ENCODE measurements at places on chromosomes 1 and 21.

GRCh38 chr1:205237526-205238484 lies 10.1 kb downstream of the TMCC2 start:
- no peak for DNase-seq

GRCh38 chr1:203089001-203089650 lies 3.3 kb upstream of the MYOG start:
- no peak for DNase-seq

GRCh38 chr1:62689524-62689923 lies 1.3 kb upstream of the DOCK7 start:
- no peak for DNase-seq

DNA sequence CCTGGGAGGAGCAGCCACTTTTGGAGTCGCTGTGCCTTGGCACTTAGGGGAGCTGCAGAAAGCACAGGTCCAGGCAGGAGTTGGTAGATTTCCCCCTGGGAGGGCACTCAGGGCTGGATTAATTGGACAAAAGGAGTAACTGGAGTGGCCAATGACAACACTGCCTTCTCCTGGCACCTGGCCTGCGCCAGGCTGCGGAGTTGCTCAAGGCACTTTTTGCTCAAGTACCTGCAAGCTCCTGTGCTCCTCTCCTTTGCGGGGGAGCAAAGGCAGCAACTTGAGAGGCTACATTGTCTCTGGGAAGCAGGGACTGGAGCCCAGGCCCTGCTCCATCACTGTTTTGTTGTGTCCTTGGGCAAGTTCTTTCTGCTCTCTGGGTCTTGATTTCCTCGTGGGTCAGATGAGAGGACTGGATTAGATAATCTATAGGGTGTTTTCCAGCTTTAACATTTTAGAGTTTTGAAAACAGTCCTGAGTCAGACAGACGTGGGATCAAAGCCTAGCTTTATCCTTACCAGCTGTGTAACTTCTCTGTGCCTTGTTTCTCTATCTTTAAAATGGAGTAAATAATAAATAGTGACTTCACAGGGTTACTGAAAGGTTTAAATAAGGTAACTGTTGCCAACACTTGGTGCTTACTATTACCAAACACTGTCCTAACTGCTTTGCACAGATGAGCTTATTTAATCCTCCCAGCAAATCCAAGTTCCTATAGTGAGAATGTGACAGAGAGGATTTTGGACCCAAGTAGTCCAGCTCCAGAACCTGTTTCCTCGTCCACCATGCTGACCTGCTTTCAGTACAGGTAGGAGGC lies 18.0 kb upstream of the GRHL3 start:
- DNase-seq, result no peak
